Stimulated activated CD4-positive, alpha-beta T cell treated with anti-CD3 and anti-CD28 coated beads, Interleukin-1b, Interleukin-23, amount 100 ng/mL, for 24 hours (primary cell): ENCODE measurements at places on chromosomes 5 and 9.

DNA sequence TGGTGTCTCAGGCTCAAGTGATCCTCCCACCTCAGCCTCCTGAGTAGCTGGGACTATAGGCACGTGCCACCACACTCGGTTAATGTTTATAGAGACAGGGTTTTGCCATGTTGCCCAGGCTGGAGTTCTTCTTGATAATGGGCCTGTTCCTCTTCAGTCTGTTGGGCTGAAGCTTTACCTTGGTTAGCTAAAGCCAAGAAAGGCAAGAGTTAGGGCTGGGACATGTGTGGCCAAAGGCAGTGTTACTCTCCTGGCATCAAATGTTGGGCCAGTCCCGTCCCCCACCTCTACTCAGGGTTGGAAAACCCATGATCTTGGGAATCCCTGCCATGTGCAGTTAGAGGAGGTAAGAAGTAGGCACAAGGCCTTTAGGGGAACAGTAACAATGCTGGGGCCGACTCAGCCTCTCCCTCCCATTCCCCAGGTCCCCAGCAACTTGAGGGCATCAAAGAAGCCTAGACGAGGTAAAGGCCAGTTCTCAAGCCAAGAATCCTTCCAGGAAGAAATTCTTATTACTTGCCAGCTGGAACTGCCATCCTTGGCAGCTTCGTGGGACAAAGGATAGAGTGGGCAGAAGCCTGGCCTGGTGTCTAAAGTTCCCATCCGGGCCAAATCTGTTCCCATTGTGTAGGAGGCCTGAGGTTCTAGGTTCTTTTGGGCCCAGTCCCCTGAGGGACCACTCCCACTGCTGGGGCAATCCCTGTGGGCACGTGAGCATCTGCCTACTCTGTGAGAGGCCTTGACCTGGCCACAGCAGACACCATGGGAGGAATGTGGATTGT is 4.5 kb downstream of the EGR1 start:
- no peak for DNase-seq

DNA sequence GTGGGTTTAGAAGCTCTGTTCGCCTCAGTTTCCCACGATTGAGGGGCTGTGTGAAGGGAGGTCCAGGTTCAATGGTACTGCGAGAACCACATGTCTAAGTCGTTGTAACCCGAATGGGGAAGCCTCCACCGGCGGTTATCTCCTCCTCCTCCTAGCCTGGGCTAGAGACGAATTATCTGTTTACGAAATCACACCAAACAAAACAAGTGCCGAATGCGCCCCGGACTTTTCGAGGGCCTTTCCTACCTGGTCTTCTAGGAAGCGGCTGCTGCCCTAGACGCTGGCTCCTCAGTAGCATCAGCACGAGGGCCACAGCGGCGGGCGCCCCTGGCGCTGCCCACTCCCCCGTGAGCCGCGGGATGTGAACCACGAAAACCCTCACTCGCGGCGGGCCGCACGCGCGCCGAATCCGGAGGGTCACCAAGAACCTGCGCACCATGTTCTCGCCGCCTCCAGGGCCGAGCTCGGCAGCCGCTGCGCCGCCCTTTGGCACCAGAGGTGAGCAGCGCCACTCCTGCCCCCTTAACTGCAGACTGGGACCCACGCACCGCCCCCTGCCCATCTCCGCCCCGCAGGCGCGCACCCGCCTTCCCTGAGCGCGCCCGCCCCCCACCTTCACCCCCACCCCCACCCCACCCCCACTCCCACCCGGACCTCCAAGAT is at the start of gene CDKN2A:
Gene CDKN2A, minus strand, starts transcription at position 500 of the 663 bp plus-strand sequence.
- DNase-seq, result no peak

DNA sequence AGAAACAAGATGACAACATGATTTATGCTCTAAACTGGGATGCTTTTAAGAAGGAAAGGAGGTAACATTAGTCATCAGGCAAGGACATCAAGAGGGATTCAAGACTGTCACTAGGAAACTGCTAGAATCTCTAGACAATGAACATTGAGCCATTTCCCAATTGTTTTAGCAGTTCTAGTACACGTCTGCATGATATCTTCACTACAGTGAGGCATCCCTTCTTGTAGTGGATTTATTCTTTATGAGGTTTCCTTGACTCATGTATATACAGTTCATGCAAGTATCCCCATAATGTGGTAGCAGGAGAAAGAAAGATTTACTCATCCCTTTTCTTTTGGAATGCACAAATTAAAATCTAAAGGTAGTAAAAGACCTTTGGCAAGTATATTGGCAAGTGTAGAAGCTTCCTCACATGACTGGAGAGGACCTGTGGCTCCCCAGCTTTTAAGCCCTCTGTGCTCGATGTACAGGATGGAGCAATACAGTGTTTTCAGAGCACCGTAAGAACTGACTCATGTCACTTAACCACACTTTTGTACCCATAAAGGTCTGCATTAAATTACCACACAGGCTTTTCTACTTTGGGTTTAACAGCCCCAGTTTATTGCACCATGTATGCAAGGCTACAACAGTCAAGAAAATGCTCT is 335.9 kb downstream of the SEMA5A start:
- DNase-seq, result no peak

- DNase-seq, result no peak
Observed at GRCh38 chr5:83703059-83703458, 17.6 kb downstream of the HAPLN1 start.

DNA sequence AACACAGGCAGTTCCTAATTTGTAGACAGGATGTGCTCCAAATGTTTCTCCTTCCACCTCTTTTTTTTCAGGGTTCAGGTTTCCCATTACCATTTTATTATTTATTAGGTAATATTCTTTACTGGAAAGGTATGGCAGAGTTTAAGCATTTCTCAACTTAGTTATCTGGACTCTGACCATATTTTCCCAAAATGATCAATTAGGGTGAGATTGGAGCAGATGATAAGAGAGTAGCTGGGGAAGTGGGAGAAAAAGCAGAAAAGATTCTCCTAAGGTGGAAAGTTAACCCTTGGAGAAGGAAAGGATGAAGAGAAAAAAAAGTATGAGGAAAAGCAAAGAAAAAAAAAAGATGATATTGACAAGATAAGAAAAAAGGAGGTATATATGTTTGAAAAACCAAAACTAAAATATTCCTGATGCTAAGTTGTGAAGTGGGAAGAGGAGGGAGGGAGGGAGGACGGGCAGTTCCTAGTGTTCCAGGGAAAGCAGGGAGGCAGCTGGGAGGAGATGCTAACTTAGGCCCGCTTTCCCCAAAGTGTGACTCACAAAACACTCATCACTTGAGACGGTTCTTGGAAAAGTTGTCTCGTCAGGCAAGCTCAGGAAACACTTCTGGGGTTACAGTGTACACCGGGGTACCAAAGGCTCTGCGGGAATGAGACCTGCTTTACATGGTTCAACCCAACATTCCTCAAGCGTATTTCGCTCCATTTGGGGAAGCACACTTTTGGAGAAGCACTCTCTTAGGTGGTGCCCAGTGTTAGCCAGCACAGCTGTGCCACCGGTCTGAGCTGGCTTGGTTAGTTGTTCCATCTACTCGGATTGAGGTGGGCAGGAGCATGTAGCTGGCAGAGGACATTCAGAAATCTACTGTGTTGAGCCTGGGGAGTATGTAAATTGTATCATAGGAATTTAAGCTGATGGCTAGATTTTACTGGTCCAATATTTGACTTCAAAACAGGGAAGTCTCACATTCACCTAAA is 35.1 kb downstream of the B4GALT1 start:
- DNase-seq, result no peak

GRCh38 chr9:95089257-95090022 is 228.1 kb downstream of the FANCC start:
- DNase-seq, result no peak

- no peak for DNase-seq
Observed at GRCh38 chr9:135581636-135582426, 20.3 kb downstream of the PAEP start.

DNA sequence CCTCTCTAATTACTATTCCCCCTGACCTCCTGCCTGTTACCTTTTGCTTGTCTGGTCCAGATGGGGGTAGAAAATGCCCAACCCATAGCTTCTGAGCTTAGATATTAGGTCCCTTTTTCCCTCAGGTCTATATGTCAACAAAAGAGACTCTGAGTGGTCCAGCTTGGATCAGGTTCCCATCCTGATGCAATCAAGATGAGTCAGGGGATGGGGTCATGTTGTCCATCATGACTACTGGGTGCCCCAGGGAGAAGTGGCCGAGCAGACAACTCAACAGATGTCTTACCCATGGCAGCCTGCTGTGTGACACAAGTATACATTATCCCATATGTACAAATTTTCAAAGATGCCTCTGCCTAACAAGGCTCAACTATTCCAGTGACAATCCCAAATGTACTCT is 9.1 kb upstream of the ANKH start:
- no peak for DNase-seq

DNA sequence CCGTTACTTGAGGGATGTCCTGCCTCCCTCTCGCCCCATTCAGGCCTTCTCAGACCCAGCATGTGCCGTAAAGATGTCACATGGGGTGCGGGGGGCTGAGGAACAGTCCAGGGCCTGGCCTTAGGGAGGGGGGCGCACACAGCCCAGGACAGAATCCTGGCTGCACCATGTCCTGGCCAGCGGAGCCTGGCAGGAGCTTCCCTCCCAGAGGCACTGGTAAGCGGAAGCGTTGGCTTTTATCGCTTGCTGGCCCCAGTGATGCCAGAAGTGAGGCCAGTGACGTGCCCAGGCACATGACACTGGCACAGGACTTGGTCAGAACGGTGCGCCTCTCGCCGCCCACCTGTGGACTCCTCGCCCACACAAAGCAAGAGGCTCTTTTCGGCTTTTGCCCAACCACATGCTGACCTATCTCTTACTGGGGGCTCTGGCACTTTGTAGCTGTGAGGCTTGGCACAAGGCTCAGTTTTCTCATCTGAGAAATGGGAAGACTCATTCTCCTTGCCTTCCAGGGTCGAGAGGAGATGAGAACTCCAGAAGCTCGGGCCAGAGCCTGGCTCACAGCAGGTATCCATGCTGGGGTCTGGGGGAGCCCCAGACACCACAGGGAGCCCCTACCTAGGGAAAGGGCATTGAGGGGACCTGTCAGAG is 59.0 kb downstream of the LMX1B start:
- no peak for DNase-seq

DNA sequence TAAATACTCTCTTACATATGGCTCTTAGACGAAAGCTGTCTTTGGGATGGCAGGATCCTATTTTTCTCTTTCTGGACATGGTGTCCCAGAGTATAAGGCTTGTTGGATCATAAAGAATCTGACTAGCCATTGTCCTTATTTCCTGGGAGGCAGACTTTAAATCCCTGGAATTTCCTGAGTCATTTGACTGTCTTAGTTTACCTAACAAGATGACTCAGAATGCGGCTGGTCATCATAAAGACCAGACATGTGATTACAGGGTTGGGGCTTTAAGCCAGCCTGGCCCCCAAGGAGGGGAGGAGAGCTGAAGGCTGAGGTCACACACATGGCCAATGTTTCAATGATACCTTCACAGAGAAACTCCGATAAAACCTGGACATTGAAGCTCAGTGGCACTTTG is 37.2 kb downstream of the FAM240B start:
- no peak for DNase-seq

- DNase-seq, result no peak
Observed at GRCh38 chr9:37989701-37990100, 79.3 kb downstream of the SHB start.

DNA sequence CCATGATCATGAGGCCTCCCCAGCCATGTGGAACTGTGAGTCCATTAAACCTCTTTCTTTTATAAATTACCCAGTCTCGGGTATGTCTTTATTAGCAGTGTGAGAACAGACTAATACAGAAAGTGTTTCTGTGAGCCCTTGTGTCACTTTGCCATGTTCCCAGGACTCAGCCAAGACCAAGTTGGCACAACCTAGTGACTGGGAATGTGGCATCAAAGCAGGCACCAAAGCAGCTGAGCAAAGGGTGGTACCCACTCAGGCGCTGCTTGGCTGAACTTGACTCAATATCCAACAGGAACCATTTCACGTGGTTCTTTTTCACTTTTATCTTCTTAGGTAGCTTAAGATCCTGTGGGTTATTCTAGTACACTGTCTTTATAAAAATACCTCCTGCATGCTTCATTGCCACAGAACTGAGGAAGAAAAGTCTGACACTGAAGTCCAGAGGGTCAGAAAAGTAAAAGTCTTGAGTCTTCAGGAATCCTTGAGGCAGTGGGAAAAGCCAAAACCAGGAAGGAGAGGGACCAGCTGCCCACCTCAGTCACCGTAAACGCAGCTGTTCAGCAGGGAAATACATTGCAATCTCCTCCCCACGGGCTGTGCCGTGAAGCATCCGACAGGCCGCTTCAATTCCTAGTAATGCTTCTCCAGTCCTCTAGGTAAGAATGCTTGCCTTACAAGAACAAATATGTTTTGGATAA is 90.5 kb upstream of the RETREG1 start:
- no peak for DNase-seq

DNA sequence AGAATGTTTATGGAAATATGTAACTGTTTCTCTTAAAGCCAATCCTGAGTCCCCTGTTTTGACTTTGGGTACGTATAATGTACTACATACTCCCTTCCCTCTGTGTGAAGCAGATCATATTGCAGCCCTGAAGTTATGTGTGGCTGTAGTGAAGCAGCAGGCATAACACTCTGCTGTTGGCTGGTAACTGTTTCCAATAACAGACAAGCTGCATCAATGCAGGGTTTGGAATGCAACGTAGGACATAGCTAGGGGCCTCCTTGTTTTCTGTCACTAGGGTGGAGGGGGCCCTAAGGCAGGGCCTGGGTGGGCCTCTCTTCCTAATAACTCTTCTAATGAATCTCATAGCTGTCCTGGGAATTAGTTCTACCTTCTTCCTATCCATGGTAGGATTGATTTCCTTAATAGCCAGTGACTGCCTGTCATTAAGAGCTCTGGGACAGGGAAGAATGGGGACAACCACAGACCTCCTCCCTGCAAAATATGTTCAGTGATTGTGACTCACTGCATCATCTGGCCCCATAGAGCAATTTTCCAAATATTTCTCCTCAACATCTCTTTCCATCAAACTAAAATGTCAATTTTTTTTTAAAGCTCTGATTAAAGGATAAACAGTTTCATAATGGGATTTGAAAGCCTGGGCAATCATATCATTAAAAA is 129.6 kb upstream of the HMHB1 start:
- no peak for DNase-seq

- DNase-seq, result no peak
Observed at GRCh38 chr5:28493456-28493855, 1455.1 kb upstream of the CDH9 start.

GRCh38 chr5:94694671-94695070 is 76.2 kb downstream of the SLF1 start:
- DNase-seq, result no peak

DNA sequence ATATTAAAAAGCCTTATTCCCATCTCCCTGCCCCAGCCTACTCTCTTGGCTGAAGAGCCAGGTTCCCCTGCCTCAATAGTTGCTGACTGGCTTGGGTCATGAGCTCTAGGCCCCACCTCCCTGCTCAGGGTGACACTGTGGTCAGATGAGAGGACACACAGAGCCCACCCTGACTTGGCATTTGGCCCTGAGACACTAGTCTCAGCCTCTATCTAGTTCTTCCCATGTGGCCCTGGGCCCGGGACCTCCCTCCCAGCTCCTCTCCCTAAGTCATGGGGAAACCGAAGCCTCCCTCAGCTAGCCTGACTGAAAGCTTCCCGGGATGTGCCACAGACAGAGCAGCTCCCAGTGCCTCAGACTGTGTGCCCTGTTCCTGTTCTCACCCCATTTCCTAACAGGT is 5.8 kb upstream of the MYOZ3 start:
- DNase-seq, result no peak
